ENCODE measurements at places on chromosomes 7 and 10.

DNA sequence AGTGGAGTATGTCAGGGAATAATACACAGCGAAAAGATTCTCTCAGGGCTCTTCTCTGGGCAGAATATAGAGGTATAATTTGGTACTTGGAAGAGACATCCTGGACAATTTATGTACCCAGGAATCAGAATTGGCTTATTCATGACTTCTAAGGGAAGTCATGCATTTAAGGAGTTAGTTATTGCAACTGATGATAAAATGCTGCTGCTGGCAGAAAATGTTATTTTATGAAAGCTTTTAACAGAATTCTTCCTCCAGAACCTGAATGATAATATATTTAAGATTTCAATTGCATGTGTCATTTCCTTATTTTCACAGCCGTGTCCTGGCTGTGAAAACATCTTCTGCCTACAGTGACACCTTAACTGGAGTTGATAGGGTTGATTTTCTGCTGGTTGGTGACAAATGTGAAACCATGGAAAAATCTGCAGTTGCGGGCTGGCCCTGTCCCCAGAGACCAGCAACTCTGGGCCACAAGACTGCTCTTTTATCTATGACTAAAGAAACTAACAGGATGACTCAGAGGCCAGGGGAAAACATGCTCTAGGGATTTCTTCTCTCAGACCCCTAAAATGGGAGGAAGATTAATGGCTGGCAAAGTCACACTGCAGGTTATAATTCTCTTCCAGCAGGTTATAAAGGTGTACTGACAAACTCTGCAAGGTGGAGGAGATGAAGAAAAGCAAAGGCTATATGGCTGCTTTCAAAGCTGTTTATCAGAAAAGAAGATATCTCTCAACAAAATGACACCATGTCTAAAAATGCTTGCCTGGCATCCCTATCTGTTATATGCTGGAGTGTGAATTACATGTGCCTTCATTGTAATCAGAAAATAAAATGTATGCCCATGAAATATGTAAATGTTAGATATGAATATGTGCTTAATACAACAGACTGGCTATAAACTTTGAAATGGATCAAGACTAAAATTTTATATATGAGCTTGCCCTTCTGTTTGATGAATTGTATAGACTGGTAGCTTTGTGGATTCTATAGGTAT is 12.1 kb upstream of the TRUB1 start:
- peak; percentile 59 for DNase-seq

DNA sequence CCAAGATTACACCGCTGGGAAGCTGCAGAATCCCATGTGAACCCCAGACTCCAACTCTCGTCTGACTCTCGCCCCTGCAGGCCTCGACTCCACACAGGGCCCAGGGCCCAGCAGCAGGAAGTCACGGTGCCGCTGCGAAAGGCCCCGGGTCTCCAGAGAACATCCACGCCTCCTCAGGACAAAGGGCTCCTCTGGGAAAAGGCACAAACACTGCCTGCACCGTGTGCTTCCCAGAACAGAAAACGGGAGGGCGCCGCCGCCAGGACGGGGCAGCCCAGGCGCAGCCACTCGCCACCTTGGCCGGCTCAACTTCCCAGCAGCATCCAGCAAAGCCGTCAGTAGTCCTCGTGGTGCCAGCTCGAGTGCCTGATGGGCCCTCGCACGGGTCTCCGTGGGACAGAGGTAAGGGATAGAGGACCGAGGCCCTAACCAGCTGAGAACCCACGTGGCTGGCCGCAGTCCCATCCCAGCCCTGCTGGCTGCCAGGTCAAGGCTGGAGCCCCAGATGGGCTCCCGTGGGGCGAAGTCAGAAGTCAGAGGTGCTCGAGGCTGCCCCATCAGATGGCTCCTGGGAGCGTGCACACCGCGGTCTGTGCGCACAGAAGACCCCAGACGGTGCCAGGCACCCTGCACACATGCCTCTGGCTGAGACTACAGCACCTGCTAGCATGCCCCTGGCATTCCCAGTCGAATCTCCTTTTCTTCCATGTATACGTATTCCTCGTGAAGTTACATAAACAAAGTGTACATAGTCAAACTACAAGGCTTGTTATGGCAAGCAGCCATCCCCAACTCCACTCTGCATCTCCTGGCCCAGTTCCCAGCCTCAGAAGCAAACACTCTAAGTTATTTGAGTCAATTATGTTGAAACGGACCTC is 60.2 kb downstream of the MAD1L1 start:
- peak; percentile 40 for DNase-seq

DNA sequence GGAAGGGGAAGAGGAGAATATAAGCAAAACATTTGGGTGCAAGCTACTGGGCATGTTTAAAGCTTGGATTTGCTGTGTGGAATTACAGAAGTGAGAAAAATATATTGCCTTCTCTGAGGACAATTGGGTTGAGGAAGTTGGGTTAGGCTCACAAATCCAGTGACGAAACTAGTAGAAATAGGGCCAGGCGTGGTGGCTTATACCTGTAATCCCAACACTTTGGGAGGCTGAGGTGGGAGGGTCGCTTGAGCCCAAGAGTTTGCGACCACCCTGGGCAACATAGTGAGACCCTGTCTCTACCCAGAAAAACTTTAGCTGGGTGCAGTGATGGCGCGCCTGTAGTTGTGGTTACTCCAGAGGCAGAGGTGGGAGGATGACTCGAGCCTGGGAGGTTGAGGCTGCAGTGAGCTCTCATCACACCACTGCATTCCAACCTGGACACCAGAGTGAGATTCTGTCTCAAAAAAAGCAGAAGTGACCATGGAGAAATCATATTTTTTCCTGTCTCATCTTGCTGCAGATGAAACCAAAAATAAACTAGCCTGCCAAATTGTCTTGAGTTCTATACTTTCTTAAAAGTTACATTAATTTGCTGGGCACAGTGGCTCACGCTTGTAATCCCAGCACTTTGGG is 22.4 kb downstream of the NRBF2 start:
- no peak for DNase-seq

DNA sequence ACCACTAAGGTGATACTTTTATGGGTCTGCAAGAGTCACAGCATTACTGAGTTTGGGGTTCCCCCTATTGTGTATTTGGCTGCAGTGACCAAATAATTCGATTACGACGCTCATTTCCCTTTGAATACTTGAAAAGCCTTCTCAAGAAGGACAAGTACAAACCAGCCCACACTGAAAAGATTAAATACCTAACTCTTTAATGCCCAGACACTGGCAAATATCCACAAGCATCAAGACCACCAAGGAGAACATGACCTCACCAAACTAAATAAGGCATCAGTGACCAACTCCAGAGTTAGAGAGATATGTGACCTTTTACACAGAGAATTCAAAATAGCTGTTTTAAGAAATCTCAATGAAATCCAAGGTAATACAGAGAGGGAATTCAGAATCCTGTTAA is 31.8 kb upstream of the SFTPD start:
- DNase-seq = no peak

DNA sequence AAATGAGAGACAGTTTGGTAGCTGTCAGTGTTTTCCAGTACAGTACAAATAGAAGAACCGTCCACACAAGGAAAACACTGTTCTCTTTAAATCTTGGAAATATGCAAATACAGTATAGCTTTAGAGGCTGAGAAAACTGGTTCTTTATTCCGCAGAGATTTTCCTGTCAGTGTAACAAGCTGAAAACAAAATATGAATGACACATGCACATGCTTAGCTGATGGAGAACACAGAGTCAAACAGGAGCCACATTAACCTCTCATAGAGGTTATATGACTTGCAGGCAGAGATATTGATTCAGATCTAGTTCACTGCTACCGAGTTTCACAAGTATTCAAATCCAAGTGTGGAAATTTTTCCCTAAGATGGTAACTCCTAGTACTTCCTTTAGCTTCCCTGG is 135.2 kb upstream of the C1QL3 start:
- no peak for DNase-seq

GRCh38 chr7:110337646-110338045 is 753.3 kb upstream of the LRRN3 start:
- no peak for DNase-seq

All from renal cortical epithelial cell (primary cell).